ENCODE measurements at places on chromosomes 7 and 10.

DNA sequence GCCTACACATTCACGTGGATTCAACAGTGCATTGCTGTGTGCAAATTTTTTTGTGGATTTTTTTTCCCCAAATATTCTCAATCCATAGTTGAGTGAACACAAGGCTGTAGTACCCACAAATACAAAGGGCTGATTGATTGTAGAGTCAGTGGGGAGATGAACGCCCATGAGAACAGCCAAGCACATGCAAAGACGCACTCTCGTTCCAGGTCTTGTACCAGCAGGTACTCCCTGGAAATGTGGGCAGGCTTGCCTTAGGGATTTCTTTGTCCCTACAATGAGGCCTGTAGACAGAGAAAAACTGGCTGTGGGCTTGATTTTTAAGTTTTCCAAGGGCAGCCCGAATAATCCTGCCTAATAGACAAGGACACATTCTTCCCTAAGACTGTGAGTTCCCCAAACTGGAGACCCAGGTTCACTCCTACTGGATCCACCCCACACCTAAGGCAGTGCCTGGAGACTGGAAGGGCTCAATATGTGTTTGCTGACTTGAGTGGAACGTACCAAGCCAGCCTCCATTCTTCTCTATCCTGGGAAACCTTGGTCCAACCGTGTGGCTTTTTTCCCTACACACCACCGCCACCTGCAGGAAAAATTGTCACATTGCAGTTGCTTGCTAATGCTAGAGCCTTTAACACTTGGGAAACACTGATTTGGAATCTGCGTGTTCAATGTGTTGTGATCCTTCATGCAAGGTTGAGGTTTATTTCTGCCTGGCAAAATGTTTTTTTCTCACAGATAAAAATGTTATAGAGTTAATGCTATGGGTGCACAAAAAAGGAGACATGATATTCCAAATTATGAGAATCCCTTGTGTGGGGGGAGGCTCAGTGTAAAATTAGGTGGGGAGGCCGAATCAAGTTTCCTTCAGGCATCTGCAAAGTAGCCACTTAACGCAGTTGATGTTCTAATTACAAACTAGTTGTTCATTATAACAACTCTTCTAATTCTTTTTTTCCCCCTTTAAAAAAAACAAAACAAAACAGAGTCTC, 49.3 kb downstream of the PPP1R17 start:
- peak; percentile 46 for DNase-seq

GRCh38 chr10:44510379-44511115, 125.7 kb upstream of the CXCL12 start:
- peak; percentile 16 for DNase-seq

DNA sequence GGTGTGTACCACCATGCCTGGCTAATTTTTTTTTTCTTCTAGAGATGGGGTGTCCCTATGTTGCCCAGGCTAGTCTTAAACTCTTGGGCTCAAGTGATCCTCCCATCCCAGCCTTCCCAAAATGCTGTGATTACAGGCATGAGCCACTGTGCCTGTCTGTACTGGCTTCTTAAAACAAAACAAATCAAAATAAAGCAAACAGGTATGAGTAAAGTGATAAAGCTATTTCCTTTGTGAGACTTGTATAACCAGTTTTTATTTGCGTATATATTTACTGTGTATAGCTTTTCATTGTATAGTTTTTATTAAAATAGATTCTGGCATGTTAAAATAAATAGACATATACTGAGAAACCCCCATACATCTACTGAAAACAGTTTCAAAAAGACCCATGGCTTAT, 14.3 kb downstream of the LCOR start:
- DNase-seq = peak; percentile 85

DNA sequence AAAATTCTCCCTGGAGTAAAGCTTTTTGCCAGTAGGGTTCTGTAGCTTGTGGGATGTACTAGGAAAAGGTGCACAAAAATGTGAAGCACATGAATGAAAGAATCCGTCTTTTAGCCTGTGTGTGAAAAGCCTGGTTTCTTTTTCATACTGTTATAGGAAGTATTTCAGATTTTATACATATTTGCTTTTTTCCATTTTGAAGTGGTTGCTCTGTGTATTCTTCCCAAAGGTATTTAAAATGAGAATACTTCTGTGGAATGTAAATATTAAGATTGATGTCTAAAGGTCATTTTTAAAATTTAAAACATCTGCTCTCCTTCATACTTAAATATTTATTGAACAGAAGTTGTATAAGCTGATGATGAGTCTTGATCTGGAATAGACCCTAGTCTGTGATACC, 96.8 kb downstream of the CDK14 start:
- DNase-seq = no peak

- DNase-seq = no peak
Measured at GRCh38 chr7:111806232-111806631, 243.9 kb upstream of the IMMP2L start.

DNA sequence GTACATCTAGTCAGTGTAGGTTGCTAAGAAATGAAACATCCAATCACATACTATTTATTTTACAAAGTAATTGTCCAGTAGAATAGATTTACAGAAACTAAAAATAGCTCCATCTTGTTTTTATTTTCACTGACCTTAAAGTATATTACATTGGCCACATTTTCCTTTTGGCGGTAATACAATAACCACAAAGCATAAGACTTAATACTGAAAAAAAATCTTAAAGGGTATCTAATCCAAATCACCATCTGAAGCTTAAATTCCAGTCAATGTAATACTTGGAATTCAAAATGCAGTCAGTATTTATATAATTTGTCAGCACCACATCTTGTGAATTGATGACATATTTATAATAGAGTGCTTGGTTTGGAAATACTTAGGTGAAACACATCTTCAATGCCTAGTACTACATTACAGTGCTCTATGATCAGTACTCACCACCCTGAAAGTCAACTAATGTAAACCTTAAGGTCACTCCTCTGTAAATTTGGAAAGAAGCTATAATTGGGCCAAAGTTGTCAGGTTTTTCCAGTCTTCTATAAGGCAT, 8.9 kb downstream of the ANKMY2 start:
- no peak for DNase-seq

GRCh38 chr10:72464438-72464837, 109.7 kb upstream of the DNAJB12 start:
- DNase-seq = no peak

- DNase-seq = peak; percentile 33
Measured at GRCh38 chr7:49001610-49002033, 77.3 kb downstream of the CDC14C start.

- no peak for DNase-seq
Measured at GRCh38 chr7:43123457-43123856, 11.0 kb downstream of the HECW1 start.

DNA sequence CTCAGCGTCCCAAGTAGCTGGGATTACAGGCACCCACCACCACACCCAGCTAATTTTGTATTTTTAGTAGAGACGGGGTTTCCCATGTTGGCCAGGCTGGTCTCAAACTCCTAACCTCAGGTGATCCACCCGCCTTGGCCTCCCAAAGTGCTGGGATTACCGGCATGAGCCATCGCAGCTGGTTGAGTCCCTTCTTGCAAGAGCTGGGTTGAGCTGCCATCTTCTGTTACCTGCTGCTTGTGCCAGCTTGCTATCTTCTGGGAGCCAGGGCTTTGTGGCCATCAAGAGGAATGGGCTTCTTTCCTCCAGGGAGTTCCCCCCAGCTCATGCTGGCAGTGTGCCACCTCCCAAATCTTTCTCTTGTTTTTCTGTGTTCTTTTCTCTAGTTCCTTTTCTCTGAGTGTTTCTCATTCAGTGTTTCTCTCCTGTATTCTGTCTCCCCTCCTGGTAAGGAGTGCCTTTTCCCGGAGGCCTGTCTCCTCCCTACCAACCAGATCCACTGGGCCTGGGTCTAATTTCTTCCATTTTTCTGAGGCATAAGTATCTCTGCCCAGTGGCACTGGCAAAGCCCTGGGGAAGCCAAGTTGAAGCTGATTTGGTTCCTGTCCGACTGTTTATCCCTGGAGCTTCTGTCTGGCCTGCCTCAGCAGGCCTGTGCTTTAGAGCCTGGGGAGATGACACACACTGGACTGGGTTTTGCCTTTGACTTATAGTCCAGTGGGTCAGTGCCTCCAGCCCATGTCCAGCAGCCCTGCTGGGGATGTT, 3.7 kb downstream of the DBNL start:
- DNase-seq = no peak

DNA sequence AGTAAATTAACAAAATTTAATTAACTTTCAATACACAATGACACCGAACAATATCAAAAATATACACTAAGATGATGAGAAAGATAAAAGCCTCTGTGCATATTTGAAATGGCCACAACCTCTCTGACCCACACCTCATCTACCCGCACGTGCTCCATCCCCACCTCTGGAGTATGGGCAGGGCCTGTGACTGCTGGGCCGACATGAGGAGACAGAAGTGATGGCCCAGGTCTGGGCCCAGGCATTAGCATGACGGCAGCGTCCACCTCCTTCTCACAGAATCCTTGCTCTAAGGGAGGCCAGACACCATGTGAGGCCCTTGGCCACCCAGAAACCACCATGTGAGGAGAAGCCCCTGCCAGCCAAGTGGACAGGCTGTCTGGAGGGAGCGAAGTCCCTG, 122.1 kb upstream of the RNF32 start:
- no peak for DNase-seq

DNA sequence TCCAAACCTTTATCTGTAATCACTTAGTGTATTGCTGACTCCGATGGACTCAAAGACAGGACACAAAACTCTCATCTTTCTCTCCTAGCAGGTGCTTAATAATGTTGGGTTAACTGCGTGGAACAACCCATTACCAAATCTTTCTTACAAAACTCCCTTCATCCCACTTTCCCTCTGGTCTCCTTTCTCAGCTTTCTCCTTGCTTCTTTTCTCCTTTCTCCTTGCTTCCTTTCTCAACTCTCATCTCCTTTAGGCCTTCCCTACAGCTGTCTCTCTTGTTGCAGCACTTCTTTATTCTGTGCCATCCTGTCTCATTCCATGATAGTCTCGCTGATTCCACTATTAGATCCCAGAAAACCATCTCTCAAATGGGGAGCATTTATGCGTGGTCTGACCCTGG, 67.5 kb downstream of the TNS3 start:
- DNase-seq = no peak

GRCh38 chr7:22831602-22832305, 9.1 kb upstream of the TOMM7 start:
- no peak for DNase-seq

DNA sequence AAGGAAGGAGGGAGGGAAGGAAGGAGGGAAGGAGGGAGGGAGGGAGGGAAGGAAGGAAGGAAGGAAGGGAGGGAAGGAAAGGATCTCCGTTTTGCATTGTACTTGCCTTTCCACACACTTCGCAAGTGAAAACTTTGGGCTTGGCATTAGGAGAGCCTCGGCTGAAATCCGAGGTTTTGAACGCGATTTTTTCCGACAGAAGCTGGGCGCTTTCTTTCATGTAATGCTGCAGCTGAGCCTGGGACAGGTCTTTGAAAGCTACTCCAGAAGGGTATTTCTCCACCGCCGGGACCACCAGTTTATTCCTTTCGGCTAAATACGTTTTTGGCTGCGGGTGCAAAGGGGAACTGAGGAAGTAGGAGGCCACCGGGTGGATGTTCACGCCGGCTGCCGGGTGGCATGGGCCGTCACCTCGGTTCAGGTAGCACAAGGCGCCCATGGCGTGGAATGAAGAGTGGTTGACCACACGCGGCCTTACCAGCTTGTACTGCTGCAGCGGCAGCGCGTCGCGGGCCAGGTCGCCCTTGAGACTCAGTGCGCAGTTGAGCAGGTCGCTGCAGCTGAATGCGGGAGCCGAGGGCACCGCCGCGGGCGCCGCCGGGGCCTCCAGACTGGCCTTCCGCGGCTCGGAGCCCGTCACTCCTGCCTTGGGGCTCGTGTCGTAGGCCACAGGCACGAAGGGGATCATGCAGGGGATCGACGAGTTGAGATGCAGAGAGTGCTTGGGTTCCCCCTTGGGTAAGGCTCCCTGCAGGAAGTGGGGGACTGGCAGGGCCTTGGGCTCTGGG, 825 bp downstream of the FEZF1 start:
- DNase-seq = no peak

DNA sequence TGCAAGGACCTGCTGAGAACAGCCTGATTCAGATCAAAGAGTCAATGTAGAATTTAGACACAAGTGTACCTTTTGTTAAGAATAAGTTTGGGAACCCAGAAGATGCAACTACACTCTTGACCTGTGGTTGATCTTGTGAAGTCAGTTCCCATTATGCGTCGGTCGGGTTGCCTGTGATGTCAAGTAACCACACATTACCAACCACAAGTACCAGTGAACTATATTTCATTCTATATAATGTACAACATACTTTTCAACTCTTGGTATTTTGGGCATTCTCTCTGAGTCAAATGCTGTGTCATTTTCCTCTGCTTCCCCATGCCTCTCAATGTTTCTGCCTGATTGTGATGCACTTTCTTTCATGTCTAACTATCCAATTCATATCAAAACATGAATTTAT, 426.2 kb downstream of the ETV1 start:
- DNase-seq = no peak

GRCh38 chr7:76343931-76344321, 14.9 kb downstream of the YWHAG start:
- no peak for DNase-seq

DNA sequence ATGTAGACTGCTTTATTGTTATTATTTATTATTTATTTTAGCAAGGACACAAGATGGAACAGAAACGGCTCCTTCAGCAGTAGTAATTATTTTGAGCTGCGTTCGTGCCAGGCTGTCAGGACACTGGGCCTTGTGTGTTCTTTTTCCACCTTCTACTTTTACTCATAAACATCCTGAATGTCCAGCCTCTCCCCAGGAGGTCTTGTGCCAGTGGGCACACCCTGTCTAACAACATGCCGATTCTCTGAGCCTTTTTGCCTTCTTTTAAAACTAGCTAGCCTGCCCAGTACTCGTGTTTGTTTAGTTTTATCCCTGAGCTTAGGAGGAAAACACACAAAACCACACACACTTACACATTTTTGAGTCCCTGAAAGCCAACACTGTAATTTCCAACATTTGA, 1.2 kb downstream of the SCIN start:
- DNase-seq = no peak

GRCh38 chr10:89745903-89746302, 44.5 kb downstream of the KIF20B start:
- DNase-seq = no peak

DNA sequence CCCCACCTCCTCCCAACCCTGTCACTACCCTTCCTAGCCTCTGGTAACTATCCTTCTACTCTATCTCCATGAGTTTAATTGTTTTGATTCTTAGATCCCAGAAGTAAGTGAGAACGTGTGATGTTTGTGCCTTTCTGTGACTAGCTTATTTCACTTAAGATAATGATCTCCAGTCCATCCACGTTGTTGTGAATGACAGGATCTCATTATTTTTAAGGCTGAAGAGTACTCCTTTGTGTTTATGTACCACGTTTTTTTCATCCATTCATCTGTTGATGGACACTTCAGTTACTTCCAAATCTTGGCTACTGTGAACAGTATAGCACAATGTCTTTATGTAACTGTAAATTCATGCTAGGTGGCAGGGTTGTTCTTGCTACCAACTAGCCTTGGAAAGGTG, 461.6 kb downstream of the PLXDC2 start:
- DNase-seq = no peak

DNA sequence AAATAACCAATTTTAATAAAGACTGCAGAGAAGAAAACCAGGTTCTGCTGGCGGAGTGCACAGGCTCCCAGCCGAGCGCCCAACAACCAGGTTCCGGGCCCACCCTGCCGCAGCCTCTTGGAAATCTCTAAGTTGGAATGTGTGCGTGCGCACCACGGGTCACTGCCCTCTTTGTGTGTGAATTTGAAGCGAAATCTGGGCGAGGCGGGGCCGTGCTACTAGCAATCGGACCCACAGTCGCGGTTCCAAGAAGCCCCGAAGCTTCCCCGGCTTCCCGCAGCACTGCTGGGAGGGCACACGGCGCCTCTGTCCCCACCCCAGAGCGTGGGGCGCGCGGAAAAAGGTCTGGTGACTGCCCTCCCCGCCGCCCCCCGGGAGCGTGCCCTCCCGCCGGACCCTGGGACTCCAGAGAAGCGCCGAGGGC, 666 bp upstream of the MAP3K8 start:
- peak; percentile 52 for DNase-seq

Data from bronchial epithelial cell (primary cell).